ENCODE measurements at places on chromosomes 12 and 14. TPM values are rescaled to one million over a fixed set of nuclear protein-coding genes. Genes with fewer than 3 reads are reported as not detected.

- H3K36me3 ChIP-seq = no peaks in the 10 kb centered on the region
- peak overlapping the region; percentile 67 for H3K27ac ChIP-seq
- H3K4me1 ChIP-seq = peaks cover 2% of the 10 kb centered on the region
- no peak for DNase-seq
- H3K27me3 ChIP-seq = no peaks in the 10 kb centered on the region
- no peak overlapping the region for H3K4me3 ChIP-seq
These were observed 4.2 kb upstream of the LRR1 start for GRCh38 chr14:49594347-49595091.

- no peak overlapping the region for H3K4me3 ChIP-seq
- no peaks in the 10 kb centered on the region for H3K4me1 ChIP-seq
- no peak for DNase-seq
- no peaks in the 10 kb centered on the region for H3K36me3 ChIP-seq
- H3K27ac ChIP-seq = no peak overlapping the region
These were observed 51.8 kb downstream of the PPP1R36 start for GRCh38 chr14:64601571-64601970.

- DNase-seq = peak; percentile 41
- peaks cover 3% of the 10 kb centered on the region for H3K4me1 ChIP-seq
- no peaks in the 10 kb centered on the region for H3K36me3 ChIP-seq
- H3K4me3 ChIP-seq = no peak overlapping the region
These were observed 56.7 kb downstream of the MSRB3 start for GRCh38 chr12:65335021-65335714.

GRCh38 chr14:103923863-103924262 lies 4.4 kb upstream of the TDRD9 start:
- H3K27me3 ChIP-seq = no peaks in the 10 kb centered on the region
- H3K36me3 ChIP-seq = no peaks in the 10 kb centered on the region
- H3K4me1 ChIP-seq = peaks cover 14% of the 10 kb centered on the region
- DNase-seq = no peak
- no peak overlapping the region for H3K27ac ChIP-seq

DNA sequence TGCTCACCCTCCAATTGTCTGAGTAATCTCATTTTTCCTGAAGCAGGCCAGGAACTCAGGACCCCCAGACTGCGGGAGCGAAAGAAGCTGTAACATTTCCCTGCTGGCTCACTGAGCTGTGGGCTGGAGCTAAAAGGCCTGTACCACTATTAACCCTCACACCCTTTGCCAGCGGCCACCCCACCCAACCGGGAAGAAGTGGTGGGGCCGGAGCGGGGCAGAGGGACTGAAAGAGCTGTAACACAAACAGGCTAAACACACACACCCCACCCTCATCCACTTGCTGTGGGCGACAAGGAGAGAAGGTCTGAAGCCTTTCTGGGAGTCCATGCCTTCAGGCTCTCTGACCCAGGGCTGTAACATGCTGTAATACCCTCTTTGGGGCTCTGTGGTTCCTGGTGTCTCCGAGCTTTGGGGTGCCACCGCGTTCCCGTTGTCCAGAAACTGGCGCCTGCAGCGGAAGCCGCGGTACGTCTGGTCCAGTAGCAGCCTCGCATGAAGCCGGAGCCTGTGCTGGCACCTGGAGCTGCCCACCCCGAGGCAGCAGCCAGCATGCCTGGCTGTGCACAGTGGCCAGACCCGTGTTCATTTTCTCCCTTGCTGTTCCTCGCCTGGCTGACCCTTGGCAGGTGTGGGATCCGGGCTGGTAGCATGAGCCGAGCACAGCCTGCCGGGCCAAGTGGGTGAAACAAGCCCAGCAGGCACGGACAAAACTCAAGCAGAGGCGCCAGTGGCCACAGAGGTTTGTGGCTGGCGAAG lies 345.5 kb upstream of the MGAT4C start:
- H3K36me3 ChIP-seq = no peaks in the 10 kb centered on the region
- H3K4me1 ChIP-seq = no peaks in the 10 kb centered on the region
- no peak overlapping the region for H3K4me3 ChIP-seq
- H3K27ac ChIP-seq = no peak overlapping the region

GRCh38 chr14:64723691-64724577 lies 19.7 kb downstream of the PLEKHG3 start:
- peaks cover 10% of the 10 kb centered on the region for H3K4me1 ChIP-seq
- peaks cover 7% of the 10 kb centered on the region for H3K36me3 ChIP-seq

- no peaks in the 10 kb centered on the region for H3K4me1 ChIP-seq
- no peak for DNase-seq
- no peak overlapping the region for H3K4me3 ChIP-seq
- no peaks in the 10 kb centered on the region for H3K27me3 ChIP-seq
- H3K36me3 ChIP-seq = no peaks in the 10 kb centered on the region
These were observed 282.3 kb downstream of the CACNA1C start for GRCh38 chr12:2335109-2335508.

Gene CEP290
- 3.5 TPM for total RNA-seq

Gene RIMBP2
- total RNA-seq = 0.09 TPM

Gene KCNK13
- 0.25 TPM for total RNA-seq

Gene SVOP
- not detected for total RNA-seq

Gene PARP11
- total RNA-seq = 5.7 TPM

Gene PAX9
- not detected for total RNA-seq

All from liver (tissue), 10 donors.